ENCODE measurements at places on chromosomes 3 and 15. TPM values are rescaled to one million over a fixed set of nuclear protein-coding genes. Genes with fewer than 3 reads are reported as not detected.

- no peaks in the 10 kb centered on the region for H3K4me1 ChIP-seq
- H3K27me3 ChIP-seq: no peaks in the 10 kb centered on the region
- H3K36me3 ChIP-seq: no peaks in the 10 kb centered on the region
- no peak overlapping the region for H3K27ac ChIP-seq
Observed at GRCh38 chr3:7754653-7755441, 746.8 kb upstream of the LMCD1 start.

GRCh38 chr3:171457607-171458061 is 2.6 kb downstream of the TNIK start:
- no peak for DNase-seq
- no peak overlapping the region for H3K27ac ChIP-seq
- H3K4me1 ChIP-seq: peaks cover 16% of the 10 kb centered on the region
- H3K36me3 ChIP-seq: no peaks in the 10 kb centered on the region
- H3K4me3 ChIP-seq: no peak overlapping the region

GRCh38 chr15:75718328-75718727 is 5.7 kb upstream of the CSPG4 start:
- no peak for DNase-seq
- H3K4me3 ChIP-seq: no peak overlapping the region
- H3K36me3 ChIP-seq: no peaks in the 10 kb centered on the region
- H3K27me3 ChIP-seq: 0 out of 2 replicates have a peak, but pooled peaks cover 2% of the 10 kb centered on the region
- no peak overlapping the region for H3K27ac ChIP-seq

DNA sequence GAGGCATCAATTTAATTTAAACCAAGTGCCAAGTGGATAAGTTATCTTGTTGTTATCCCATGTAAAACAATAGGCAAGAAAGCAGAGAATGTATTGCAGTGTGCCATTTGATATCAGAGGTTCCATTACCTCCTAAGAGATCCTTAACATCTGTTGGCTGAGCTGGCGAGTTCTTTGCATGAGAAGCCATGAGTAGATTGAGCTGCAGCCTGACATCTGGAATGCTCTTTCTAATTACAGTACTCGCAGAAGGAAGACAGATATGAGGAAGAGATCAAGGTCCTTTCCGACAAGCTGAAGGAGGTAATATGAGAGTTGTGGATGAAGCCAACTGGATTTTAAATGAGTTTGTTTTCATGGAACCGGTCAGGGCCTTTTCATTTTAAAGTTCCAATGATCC is 19.4 kb downstream of the TPM1 start:
- DNase-seq: no peak
- no peaks in the 10 kb centered on the region for H3K36me3 ChIP-seq
- no peaks in the 10 kb centered on the region for H3K4me1 ChIP-seq
- H3K4me3 ChIP-seq: no peak overlapping the region
- no peaks in the 10 kb centered on the region for H3K27me3 ChIP-seq

DNA sequence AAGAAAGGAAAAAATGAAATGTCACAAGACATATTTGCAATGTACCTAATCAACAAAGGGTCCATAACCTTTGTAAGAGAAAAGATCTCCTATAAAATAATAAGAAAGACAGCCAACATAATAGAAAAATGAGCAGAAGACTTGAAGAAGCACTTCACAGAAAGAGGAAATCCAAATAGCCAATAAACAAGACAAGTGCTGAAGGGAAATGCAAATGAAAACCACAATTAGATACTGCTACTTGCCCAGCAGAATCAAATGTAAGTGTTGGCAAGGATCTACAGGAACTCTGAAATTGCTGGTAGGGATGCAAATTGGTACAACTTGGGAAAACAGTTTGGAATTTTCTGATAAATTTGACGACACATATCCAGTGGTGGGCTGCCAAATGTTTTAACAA is 15.1 kb upstream of the TOPAZ1 start:
- 0 out of 2 replicates have a peak, but pooled peaks cover 4% of the 10 kb centered on the region for H3K27me3 ChIP-seq
- no peak overlapping the region for H3K27ac ChIP-seq
- peaks cover 39% of the 10 kb centered on the region for H3K4me1 ChIP-seq

DNA sequence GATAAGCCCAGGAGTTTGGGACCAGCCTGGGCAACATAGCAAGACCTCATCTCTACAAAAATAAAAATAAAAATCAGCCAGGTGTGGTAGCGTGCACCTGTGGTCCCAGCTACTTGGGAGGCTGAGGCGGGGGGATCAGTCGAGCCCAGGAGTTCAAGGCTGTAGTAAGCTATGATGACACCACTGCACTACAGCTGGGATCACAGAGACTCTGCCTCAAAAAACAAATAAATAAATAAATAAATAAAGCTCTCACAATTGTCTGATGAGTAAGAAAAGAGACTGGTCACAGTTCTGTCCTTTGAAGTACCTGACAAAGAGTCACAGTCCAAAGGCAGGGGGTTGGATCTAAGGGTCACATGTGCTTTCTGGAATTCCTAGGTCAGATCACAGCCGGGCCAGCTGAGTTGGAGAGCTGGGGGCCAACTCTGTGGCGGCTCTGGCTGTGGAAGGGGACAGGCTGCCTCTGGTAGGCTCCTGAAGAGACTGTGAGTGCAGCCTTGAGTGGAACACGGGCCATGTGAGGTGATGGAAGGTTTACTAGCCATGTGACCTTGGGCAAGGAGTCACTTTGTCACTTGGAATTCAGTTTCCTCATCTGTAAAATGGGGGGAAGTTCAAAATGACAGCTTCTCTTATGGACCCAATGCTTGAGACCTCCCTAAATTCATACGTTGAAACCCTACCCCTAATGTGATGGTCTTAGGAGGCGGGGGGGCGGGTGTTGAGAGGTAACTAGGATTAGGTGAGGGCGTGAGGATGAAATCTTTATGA is 47.2 kb downstream of the WHAMM start:
- H3K4me1 ChIP-seq: peaks cover 34% of the 10 kb centered on the region
- no peak overlapping the region for H3K4me3 ChIP-seq
- no peak for DNase-seq
- no peaks in the 10 kb centered on the region for H3K27me3 ChIP-seq
- H3K36me3 ChIP-seq: no peaks in the 10 kb centered on the region

DNA sequence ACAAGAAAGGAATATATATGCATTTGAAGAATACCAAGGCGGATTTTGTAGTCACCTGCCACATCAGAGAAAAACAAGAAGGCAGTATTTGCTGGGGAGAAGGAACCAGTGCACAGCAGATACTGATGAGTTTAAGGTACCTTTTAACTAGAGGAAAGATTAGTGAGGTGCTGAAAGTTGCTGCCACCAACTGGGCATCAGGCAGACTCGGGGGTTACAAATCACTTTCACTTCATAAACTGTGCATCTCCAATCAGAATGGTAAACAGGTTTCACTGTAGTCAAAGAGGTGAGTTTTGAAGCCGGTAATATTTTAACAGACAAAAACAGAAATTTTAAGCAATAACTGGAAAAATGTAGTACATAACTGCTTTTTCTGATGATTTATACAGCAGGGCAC is 4.1 kb downstream of the FBN1 start:
- no peaks in the 10 kb centered on the region for H3K36me3 ChIP-seq
- no peaks in the 10 kb centered on the region for H3K4me1 ChIP-seq
- no peak overlapping the region for H3K27ac ChIP-seq
- no peak overlapping the region for H3K4me3 ChIP-seq
- no peaks in the 10 kb centered on the region for H3K27me3 ChIP-seq

The LRRC49 gene
- not detected for total RNA-seq

The TMEM158 gene
- not detected for total RNA-seq

The TPRG1 gene
- total RNA-seq: not detected

The PLA2G4B gene
- 6.1 TPM for total RNA-seq

The PLSCR4 gene
- not detected for total RNA-seq

The HAUS2 gene
- 43.5 TPM for total RNA-seq

The SAMMSON gene
- not detected for total RNA-seq
